ENCODE measurements at places on chromosomes 6 and 20. TPM values are rescaled to one million over a fixed set of nuclear protein-coding genes. Genes with fewer than 3 reads are reported as not detected.

The VNN1 gene
- total RNA-seq = 0.27 TPM

The BPIFB4 gene
- not detected for total RNA-seq

The MOXD1 gene
- total RNA-seq = 6.1 TPM

The RSPH9 gene
- total RNA-seq = not detected

The PLN gene
- not detected for total RNA-seq

- no peak for DNase-seq
These were observed 19.3 kb downstream of the SLC13A3 start for GRCh38 chr20:46631874-46632446.

DNA sequence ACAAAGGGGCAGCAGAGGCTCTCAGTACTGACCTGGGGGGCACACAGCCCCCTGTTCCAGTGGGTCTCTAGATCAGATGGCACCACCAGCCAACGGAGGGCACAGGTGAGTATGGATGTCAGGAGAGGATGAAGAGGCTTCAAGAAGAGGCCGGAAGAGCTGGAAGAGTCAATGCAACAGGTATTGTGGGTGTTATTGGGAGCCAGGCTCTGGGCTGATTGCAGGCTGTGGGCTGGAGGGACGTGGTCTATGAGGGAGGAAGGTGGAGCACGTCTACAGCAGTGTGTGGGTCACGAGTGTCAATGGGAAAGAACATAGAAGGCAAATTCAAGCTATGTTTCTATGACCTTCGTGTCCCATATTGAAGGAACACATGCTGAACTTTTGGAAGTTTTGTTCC is 18.8 kb upstream of the TAGAP start:
- DNase-seq = no peak

DNA sequence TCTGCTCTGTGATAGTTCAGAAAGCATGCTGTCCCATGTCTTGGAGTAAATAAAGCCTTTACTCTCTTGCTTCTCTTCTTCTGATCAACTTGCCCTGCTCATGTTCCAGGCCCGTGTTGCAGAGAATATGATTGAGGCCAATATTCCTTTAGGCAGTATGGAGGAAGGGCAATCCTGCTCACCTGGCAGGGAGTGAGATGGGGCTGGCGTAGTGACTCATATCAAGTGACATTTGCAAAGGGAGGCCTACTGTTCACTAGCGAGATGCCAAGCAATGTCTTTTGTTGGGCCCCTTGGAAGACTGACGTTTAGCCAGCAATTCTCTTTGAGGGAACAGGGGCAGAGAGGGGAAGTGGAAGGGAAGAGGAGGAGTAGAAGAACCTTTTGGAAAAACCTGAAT is 19.7 kb downstream of the ADTRP start:
- DNase-seq = no peak

DNA sequence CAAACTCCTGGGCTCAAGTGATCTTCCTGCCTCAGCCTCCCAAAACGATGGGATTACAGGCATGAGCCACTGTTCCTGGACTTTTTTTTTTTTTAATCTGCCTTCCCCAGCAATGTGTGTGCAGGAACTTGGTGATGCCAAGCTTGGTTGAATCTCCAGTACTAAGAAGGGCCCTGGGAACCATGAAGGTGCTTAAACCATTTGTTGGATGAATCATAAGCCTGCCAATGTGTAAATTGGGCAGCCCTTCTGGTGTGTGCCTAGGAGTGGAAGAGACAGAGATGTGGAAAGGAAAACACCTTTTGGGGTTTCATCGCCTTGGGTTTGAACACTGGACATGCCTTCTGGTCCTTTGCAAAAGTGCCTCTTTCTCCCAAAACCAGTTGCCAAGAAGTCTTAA is 7.1 kb upstream of the SPO11 start:
- no peak for DNase-seq

DNA sequence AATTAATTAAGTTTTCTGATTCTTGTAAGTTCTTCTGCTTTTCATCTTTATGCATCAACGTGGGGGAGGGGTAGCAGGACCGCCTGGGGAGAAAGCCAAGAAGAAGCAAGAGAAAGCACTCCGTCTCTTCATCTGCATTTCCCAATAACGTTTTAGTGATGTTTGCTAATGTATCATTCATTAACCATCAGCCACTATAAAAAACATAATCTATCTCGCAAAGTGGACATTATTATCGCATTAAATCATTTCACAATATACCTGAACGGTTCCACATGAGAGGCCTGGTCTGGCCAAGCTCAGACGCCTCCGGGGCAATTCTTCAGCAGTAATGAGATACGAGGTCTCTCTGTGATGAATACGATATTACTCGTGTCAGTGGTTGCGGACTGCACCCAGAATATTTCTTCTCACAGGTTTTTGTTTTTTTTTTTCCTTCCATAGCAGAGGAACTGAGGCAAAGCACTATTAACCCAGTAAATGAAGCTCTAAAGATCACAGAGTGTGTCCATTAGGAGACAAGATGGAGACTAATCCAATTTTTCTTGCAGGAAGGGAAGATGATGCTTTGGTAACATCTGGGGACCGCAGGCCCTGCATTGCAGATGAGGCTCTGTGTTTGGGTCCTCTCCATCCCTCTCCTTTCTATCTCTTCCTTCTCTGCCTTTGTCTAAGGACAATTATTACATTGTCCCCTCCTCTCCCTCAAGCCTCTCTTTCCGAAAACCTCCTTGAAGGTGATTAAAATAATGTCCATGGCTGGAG is 156.1 kb downstream of the SLC35B3 start:
- DNase-seq = no peak

All from HT1080 (cell line).